ENCODE measurements at places on chromosomes 1 and 21.
A peak's percentile ranks its signal among the peaks of the same experiment; 100 is the strongest.

GRCh38 chr21:21187579-21187978, 189.4 kb downstream of the NCAM2 start:
- no peak for DNase-seq

- DNase-seq = peak; percentile 71
Measured at GRCh38 chr1:2300004-2300771, 72.1 kb downstream of the SKI start.

- no peak for DNase-seq
Measured at GRCh38 chr21:44666401-44667320, at the start of gene KRTAP12-2. Gene KRTAP12-2 (minus strand): TSS chr21:44666927. CDS start chr21:44666886, 41 bp downstream.

DNA sequence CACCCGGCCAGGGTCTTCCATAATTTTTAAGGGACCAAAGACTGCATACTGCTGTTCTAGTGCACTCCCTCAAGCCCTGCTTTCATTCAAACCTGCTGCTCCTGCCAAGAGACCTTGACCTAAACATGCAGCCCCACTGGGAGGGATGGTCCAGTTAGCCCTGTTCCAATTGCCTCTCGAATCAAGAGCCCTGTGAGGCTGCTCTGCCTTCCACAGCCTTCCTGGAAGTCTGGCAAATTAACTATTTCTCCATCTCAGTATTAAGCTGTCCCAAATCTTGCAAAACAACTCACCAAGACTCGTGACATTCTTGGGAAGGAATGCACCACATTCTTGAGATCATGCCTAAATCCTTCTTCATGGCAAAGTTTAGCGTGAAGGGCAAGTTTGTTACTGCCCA, 231.3 kb downstream of the C1orf94 start:
- no peak for DNase-seq

GRCh38 chr1:220914283-220915116, 35.3 kb downstream of the HLX start:
- DNase-seq = peak; percentile 97

Data from MV-4-11 (cell line).